ENCODE measurements at places on chromosomes 13 and 19. TPM values are rescaled to one million over a fixed set of nuclear protein-coding genes. Genes with fewer than 3 reads are reported as not detected.

Gene MBOAT7
- total RNA-seq = 33.7 TPM

- no peaks in the 10 kb centered on the region for H3K27me3 ChIP-seq
- H3K4me3 ChIP-seq = no peak overlapping the region
- no peaks in the 10 kb centered on the region for H3K36me3 ChIP-seq
- H3K27ac ChIP-seq = peak overlapping the region; percentile 59
- peaks cover 14% of the 10 kb centered on the region for H3K4me1 ChIP-seq
- peak; percentile 80 for DNase-seq
Measured at GRCh38 chr19:45569619-45570421, 14.8 kb downstream of the OPA3 start.

- no peaks in the 10 kb centered on the region for H3K4me1 ChIP-seq
- no peak overlapping the region for H3K27ac ChIP-seq
- H3K36me3 ChIP-seq = no peaks in the 10 kb centered on the region
- H3K27me3 ChIP-seq = no peaks in the 10 kb centered on the region
Measured at GRCh38 chr13:97492257-97492656, 58.3 kb downstream of the RAP2A start.

DNA sequence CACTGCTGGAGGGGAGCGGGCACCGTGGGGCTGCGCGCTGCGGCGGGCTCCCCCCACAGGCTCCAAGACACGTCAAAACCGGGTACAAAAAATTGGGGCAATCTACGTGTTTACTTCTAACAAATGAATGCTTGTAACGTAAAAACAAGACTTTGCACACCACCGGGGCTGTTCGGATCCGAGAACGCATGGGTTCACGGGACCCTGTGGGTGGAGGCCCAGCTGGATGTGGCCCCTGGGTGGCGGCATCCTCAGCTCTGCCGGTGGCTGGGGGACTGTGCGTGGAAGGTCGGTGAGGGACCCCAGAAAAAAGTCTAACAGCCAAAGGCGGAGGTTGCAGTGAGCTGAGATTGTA lies 10.3 kb upstream of the SLC7A10 start:
- H3K27ac ChIP-seq = no peak overlapping the region
- no peak for DNase-seq
- H3K36me3 ChIP-seq = no peaks in the 10 kb centered on the region

Gene ADGRE3
- not detected for total RNA-seq
